Glomerular endothelial cell (primary cell): ENCODE measurements at places on chromosomes 13 and 19. TPM values are rescaled to one million over a fixed set of nuclear protein-coding genes. Genes with fewer than 3 reads are reported as not detected.

GRCh38 chr19:37468961-37469777 lies at the start of gene ZNF570:
ZNF570 (plus strand) TSS chr19:37469356; CDS start chr19:37470355, 999 bp downstream.
- DNase-seq = no peak

Gene FOXO1
- total RNA-seq = 33.7 and 68.3 TPM in 2 replicates

DNA sequence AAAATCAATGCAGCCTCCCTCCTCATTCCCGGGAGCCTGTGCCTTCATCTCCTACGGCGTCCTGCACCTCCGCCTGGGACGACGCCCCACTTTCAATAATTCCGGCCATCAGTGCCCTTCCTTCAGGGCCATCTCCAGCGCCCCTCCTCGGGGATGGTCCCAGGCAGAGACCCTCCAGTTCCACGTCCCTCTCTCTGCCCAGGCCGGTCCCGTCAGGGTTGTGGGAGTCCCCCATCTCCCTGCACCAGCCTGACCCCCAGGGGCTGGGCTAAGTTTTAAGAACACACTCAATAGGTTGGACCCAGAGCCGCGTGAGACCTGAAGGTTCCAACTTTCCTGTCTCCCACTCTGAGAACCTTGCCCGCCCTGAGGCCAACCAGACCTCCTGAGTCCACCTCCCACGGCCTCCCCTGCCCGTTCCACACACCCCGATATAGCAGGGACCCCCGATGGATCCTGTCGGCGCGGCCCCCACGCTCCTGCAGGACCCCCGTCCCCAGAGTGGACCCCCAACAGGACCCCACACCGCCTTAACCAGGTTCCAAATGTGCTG lies 646 bp downstream of the TMEM161A start:
- no peak for DNase-seq

Gene PLEKHJ1
- 68.1 and 69.8 TPM in 2 replicates for total RNA-seq

- DNase-seq = no peak
These were observed 278.1 kb downstream of the DNAJC15 start for GRCh38 chr13:43301346-43301969.

- DNase-seq = no peak
These were observed 2.4 kb downstream of the CTXN1 start for GRCh38 chr19:7923295-7924191.

DNA sequence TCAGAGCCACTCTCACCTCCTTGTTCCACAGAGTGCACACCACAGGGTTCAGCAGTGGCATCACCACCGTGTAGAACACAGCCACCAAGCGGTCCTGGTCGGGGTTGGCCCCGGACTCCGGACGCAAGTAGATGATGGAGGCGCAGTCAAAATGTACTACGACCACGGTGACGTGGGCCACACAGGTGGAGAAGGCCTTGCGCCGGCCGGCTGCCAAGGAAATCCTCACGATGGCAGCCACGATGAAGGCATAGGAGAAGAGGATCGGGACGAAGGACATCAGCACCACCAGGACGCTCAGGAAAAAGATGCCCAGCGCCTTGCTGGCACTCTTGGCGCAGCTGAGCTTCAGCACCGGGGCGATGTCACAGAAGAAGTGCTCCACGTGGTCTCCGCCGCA lies 33.9 kb downstream of the SYDE1 start:
- DNase-seq = no peak

- no peak for DNase-seq
These were observed 36.1 kb downstream of the HPN start for GRCh38 chr19:35077411-35078223.

- no peak for DNase-seq
These were observed 390.4 kb downstream of the KLF5 start for GRCh38 chr13:73449252-73449651.
